ENCODE measurements at places on chromosomes 12 and 14. TPM values are rescaled to one million over a fixed set of nuclear protein-coding genes. Genes with fewer than 3 reads are reported as not detected.

CLMN gene
- 3.1 TPM for polyA plus RNA-seq

DNA sequence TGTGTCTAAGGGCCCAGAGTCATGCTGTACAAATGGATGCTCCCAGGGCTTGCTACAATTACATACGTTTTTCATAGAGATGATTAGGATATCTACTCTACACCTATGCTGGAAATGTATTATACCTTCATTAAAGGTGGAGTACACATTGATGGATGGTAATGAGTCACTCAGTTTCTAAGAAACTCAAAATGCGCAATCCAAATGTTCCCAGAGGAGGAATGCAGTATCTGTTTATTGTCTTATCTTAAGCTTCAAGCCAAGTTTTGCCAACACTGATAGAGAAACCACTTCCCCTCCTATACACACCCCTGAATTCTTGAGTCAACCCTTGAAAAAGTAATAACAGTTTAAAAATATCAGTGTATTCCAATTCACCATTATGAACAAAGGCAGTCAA, 266.6 kb upstream of the FAR2 start:
- no peak for DNase-seq

- no peak for DNase-seq
Observed at GRCh38 chr14:61478971-61479473, 157.6 kb downstream of the PRKCH start.

DNA sequence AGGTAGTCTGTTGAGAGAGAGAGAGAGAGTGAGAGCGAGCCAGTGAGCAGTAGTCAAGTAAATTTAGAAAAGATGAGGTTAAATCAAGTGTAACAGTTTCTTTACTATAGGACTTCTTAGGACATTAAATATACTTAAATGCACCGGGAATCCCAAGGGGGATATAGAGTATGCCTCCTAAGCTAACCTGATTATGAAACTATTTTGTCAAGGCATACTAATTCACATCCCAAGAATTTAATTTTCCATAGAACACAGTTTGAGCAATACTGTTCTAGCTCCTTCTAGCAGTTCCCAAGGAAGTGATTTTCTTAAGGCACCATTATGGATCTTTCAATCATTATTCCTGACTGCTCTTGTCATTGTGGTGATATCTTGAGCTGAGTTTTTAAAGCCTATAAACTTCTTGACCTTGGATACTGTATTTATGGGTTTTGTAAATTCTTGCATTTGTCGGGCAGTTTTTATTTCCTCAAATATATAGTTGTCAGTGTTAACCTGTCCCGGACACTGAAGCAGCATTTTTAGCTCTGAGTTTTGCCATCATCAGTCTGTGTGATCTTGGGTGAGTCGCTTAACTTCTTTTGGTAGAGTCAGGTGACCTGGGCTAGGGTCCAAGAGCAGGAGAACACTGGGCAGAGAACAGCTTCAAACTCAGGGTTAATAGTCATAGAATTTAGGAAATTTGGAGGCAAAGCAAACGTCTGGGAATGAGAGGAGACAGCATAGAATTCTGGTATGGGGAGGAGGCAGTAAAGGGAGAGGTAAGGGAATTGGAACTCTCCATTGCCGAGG, 196.5 kb upstream of the FRMD6 start:
- DNase-seq: no peak

DLST gene
- polyA plus RNA-seq: 75.8 TPM

- DNase-seq: peak; percentile 16
Observed at GRCh38 chr14:64294672-64295413, 672 bp upstream of the ESR2 start.

DNA sequence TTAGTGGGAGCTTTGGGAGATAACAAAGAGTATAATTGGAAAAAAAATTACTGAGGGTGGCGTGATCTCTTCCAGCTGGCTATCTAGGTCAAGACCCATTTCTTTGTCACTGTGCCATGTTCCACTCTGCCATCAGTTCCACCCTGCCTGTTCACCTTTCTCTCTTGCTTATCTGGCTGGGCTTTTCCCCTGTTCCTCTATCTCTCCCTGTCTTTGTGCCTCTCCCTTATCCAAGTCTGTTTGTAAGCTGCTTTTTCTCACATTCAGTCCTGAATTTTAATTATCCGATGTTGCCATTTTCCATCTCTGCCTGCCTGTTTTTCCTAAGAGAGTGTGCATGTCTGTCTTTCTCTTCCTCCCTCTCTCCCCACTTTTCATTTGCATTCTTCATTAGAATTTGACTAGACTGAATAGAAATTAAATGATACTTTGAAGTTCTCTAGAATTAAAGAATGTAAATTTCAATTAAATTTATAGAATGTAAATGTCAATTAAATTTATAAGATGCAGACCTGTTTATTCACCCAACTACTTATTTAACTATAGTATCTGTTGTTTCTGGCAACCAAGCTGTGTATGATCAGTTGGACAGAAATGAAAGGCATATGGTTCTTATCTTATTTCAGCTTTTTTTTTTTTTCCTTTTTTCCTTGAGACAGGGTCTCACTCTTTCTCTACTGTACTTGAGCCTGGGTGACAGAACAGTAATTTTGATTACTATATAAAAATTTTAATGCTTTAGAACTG, 40.9 kb upstream of the A2ML1 start:
- DNase-seq: no peak

LMO3 gene
- 0.83 TPM for polyA plus RNA-seq

- peak; percentile 52 for DNase-seq
Observed at GRCh38 chr14:32707742-32708500, 230.8 kb upstream of the NPAS3 start.

DNA sequence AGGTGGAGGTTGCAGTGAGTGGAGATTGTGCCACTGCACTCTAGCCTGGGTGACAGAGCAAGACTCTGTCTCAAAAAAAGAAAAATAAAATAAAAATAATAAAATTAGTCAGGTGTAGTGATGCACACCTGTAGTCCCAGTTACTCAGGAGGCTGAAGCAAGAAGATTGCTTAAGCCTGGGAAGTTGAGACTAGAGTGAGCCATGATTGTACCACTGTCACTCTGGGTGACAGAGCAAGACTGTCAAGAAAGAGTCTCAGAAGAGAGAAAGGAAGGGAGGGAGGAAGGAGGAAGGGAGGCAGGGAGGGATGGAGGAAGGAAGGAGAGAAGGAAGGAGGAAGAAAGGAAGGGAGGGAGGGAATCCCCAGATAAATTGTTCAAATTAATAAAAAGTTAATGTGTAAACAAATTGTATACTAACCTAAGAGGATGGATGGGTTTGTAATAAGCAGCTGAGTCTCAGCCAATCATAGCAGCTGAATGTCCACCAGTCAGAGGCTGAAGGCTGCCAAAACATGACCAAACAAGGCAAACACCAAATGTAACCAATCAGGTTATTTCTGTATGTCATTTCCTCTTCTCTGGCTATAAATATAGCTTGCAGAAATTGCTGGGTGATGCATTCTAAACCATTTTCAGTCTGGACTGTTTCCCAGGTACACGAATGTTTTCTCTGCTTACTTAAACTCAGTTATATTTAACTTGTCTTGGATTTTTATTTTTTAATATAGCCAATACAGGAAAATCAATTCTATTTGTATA, 6.1 kb upstream of the CDCA4 start:
- no peak for DNase-seq

GRCh38 chr12:50380761-50381325, 15.6 kb downstream of the FAM186A start:
- no peak for DNase-seq

DNA sequence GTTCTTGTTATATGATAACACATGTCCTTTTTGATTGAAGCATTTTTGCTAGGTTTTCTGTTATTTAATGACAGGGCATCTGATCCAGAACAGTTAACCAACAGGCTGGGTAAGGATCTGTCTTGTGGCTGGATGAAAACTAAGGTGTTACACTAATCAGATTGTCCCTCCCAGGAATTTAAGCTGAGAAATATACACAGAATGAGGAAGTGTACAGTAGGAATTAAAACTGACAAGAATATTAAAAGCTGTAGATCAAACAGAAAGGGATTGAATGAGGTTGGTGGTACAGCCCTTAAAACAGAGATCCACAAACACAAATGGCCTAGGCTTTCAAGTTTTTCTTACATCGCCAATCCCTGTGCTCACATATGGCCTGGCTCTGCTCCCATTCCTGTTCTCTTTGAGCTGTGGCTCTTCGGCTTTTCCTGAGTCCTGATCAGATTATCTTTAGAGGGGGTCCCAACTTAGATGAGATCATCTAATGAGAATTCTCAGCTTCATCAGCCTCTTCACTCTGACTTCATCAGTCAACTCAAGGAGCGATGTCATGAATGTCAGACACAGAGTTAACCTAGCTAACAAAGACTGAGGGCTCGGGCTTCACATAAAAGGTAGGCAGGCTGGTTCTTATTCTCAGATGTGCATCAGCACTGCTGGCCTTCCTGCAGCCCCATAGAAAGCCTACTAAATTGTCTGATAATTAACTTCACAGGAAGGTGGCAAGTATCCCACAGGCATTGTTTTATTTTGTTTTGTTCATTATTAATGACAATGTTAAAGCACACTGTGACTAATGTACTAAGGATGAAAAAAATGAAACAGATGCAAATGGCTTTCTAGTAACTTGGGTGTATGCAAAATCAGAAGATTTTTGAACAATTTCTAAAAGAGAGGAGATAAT, 11.4 kb downstream of the PYGL start:
- DNase-seq: no peak

DNA sequence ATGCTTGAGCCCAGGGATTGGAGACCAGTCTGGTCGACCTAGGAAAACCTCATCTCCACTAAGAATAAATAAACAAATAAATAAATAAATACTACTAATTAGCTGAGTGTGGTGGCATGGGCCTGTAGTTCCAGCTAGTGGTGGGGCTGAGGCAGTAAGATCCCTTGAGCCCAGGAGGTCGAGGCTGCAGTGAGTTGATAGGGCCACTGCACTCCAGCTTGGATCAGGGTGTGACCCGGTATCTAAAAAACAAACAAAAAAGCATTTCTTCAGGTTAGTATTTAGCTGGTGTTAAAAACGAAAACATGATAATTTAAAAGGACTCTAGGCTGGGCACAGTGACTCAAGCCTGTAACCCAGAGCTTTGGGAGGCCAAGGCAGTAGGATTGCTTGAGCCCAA, 1.2 kb upstream of the FGD4 start:
- no peak for DNase-seq

GRCh38 chr12:19223018-19223417, 93.5 kb downstream of the PLEKHA5 start:
- DNase-seq: no peak

- no peak for DNase-seq
Observed at GRCh38 chr12:76242813-76243550, 105.2 kb downstream of the BBS10 start.

ADCY6 gene
- 40.6 TPM for polyA plus RNA-seq

- DNase-seq: no peak
Observed at GRCh38 chr12:47813511-47814196, 6.0 kb downstream of the HDAC7 start.

DNA sequence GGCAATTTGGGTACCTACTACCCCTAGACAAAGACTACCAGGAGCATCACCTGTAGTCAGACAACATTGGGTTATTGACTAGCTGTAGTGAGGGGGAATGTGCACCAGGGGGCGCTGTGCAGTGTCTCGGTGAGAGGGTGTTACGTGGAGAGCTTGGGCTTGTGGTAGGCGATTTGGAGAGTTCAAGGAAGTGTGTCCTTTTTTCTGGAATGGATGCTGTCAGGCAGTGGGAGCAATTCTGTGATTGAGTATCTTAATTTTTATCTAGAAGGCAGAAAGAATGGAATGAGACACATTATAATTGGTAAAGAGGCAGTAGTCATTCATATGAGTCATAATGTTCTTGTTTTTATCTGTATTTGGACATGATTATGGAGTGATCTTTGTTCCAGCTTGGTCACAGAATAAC, 187.7 kb downstream of the GALC start:
- no peak for DNase-seq

GRCh38 chr12:101407049-101407435, 530 bp downstream of the ARL1 start:
- DNase-seq: no peak

GRCh38 chr12:22687361-22688076, 62.5 kb downstream of the ETNK1 start:
- DNase-seq: no peak

- no peak for DNase-seq
Observed at GRCh38 chr12:122029620-122030423, 8.1 kb downstream of the BCL7A start.

TAS2R19 gene
- polyA plus RNA-seq: 1.3 TPM

CMKLR1 gene
- polyA plus RNA-seq: 4.5 TPM

DNA sequence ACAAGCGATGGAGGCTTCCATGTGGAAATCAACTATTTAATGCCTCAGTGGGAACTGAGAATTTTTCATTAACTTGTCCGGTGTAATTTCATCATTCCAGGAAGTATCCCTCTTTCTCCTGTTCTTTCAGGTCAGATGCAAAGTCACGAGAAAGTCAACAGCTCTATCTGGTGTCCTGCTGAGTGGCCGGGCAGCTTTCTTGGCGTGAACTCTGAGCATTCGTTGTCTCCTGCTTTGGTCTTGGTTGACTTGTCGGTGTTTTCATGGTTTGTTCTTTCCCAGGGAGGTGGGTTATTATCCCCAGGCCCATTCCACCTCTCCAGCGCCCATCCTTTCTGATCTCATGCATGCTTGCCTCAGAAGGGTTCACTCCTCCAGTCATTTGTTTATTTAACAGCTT, 149.1 kb downstream of the GLT1D1 start:
- no peak for DNase-seq

KLRK1 gene
- polyA plus RNA-seq: 0.48 TPM

DNA sequence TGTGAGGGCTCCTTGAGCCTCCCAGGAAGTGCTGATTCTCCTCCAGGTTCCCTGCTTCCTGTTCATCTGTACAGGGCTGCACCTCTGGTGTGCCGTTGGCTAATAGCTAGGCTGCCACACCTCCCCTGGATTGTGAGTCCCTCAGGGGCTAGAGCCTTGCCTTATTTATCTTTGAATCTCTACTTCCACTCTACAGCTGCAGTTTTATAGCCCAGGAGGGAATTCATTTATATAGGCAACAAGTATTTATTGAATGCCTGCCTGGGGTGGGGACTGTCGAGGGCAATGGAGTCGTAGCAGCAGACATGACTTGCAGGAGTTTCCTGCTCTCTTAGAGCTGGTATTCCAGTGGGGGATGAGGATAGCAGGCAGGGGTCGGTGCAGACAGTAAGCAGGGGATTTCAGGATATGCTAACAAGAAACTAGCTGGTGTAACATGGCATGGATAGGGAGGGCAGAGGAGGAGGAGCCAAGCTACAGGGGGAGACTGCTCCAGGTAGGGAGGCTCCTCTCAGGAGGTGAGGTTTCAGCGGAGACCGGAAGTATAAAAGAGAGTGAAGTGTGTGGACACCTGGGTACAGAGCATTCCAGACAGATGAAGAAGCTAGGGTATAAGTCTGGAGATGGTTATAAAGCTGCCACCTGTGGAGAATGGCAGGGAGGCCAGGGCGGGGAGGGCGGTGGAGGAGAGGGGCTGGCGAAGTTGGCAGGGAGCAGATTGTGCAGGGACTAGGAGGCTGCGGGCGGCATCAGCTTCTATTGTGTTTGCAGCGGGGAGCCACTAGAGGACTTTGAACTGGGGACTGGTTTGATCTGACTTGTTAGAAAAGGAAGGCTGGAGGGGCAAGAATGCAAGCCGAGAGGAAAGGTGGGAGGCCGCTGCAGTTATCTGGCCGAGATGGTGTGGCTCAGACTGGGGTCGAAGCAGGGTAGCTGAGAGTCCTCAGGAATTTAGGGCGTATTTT, 17.2 kb downstream of the USP30 start:
- DNase-seq: no peak

- no peak for DNase-seq
Observed at GRCh38 chr12:83690465-83690864, 1003.8 kb downstream of the TMTC2 start.

SIX1 gene
- 85.1 TPM for polyA plus RNA-seq
